ENCODE measurements at places on chromosomes 5 and 9. TPM values are rescaled to one million over a fixed set of nuclear protein-coding genes. Genes with fewer than 3 reads are reported as not detected.

Gene IRX1
- polyA plus RNA-seq: not detected

Gene GPR150
- polyA plus RNA-seq: 0.33 TPM

Gene POU5F2
- polyA plus RNA-seq: not detected

Gene LCN12
- not detected for polyA plus RNA-seq

Gene FBP2
- polyA plus RNA-seq: not detected

Gene TMEM252
- polyA plus RNA-seq: not detected

Gene QSOX2
- 3.1 TPM for polyA plus RNA-seq

Gene CSF1R
- 0.98 TPM for polyA plus RNA-seq

Gene BRINP1
- not detected for polyA plus RNA-seq

Gene PCDHGA12
- polyA plus RNA-seq: not detected

Gene SLC35A4
- 107 TPM for polyA plus RNA-seq

Gene PROB1
- 0.80 TPM for polyA plus RNA-seq

Gene PFN3
- polyA plus RNA-seq: not detected

Gene LOX
- polyA plus RNA-seq: 0.36 TPM

Gene BNIP1
- 15.5 TPM for polyA plus RNA-seq

Gene CNTFR
- polyA plus RNA-seq: not detected

Gene CFAP157
- not detected for polyA plus RNA-seq

Gene SPDL1
- not detected for polyA plus RNA-seq

Gene OMD
- 0.17 TPM for polyA plus RNA-seq

Gene PRLR
- not detected for polyA plus RNA-seq

Gene CHSY3
- polyA plus RNA-seq: not detected

Gene HOMER1
- polyA plus RNA-seq: 1.9 TPM

Gene DBH
- polyA plus RNA-seq: not detected

Gene C5
- polyA plus RNA-seq: 0.74 TPM

Gene LAMC3
- 0.17 TPM for polyA plus RNA-seq

Gene PLAC8L1
- not detected for polyA plus RNA-seq
